ENCODE measurements at places on chromosomes 2 and 18.

DNA sequence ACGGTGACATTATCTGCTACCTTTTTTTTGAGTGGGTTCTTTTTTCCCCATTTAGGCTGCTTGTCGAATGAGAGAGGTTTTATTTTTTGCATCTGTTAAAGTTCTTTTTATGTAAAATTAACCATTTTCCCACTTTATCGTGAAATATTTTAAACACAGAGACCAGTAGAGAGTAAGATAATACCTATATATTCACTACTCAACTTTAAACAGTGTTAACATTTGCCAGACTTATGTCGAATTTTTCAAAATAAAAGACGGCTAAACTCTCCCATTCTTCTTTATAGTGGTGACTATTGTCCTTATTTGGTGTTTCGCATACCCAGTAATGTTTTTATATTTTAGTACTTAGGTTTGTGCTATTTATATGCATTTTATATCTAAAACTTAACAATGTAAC lies 743 bp upstream of the PUS10 start:
- no peak for DNase-seq

DNA sequence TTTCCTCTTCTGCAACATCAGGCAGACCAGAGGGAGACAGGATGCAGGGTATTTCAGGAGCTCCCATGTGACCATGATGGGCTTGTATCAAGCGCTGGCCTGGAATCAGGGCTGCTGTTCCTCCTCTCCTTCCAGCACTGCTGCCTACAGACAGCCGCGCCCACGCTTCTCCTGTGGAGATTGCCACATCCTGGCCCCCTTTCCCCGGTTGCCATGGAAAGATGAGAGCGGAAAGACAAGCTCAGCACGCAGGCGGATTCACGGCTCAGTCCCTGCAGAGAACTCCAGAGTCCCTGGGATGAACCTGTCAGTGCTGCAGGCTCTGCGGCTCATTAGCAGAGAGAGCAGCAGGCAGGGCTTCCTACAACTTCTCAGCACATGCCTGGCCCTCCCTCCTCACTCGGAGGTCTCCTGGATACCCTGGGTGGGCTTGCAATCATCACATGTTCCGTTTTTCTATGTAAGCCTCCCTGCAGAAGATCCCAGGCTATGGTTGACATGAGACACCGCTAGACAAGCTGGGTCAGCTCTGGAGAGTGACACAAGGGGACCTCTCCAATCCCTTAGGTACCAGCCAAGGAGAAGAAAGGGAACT lies 497.8 kb upstream of the MYT1L start:
- DNase-seq: no peak

DNA sequence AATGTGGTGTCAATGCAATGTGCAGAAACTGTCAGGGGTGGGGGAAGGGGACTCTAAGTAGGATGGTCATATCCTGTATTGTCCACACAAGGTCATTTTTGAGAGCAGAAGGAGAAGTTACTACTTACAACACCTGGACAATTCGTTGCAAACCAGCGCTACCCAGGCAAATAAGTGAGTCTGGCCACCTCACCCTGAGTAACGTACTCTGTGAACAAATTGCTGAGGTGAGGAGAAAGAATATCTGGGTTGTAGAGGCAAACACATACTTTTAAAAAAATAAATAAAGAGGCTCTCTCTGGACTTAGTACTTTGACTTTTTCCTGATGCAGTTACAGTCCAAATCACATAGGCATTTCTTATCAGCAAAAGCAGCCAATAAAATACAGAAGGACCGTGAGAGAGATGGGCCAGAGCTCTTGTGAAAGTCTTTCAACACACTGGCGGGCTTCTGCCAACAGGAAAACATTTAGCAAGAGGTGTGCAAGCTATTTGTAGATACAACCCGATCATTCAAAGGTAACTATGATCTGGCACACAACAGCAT lies 268.2 kb upstream of the ID2 start:
- DNase-seq: peak; percentile 58

GRCh38 chr2:107374249-107374648 lies 452.4 kb upstream of the RGPD4 start:
- no peak for DNase-seq

- no peak for DNase-seq
Observed at GRCh38 chr2:43405829-43406228, 179.4 kb upstream of the ZFP36L2 start.

- no peak for DNase-seq
Observed at GRCh38 chr18:78975699-78976335, 3.8 kb upstream of the SALL3 start.

- DNase-seq: no peak
Observed at GRCh38 chr2:7753777-7754176, 836.6 kb downstream of the RNF144A start.

GRCh38 chr2:85277416-85278158 lies 50.2 kb downstream of the TGOLN2 start:
- no peak for DNase-seq

- DNase-seq: peak; percentile 26
Observed at GRCh38 chr2:64213532-64214275, 69.5 kb upstream of the PELI1 start.
